Stimulated activated CD4-positive, alpha-beta T cell treated with anti-CD3 and anti-CD28 coated beads, Interleukin-2, amount 100 ng/mL, for 4 hours (primary cell): ENCODE measurements at places on chromosomes 11 and 22.

GRCh38 chr11:114232400-114233059 is 63.7 kb upstream of the NNMT start:
- DNase-seq = no peak

DNA sequence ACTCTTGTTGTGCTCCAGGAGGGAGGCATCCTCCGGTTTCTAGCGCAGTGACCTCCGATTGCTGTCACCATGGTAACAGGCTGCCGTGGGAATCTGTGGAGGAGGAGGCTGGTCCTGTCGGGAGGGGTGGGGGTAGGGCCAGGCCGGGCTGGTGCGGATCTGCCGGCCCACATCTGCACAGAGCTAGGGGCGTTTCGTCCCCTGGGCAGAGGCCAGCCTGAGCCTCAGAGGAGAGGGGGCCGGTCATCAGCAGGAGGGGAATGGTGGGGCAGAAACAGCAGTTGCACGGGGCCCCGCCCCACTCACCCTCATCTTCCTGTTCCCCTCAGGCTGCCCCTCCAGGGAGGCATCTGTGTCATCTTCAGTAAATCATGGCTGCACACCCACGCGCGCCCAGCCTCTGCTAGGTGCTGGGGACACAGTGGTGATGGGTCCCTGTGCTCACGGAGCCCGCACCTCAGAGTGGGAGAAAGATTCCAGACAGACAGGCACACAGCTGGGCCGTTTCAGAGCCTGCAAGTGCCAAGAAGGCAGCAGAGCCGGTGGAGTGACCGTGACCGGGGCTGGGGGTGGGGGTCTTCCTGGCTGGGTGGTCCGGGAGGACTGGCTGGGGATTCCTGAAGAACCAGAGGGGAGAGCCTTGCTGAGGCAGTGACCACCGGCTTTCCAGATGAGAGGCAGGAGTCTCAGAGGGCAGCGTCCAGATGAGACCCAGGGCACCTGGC is 120.5 kb downstream of the CACNA1I start:
- peak; percentile 24 for DNase-seq

GRCh38 chr11:63553759-63554158 is 9.4 kb downstream of the PLAAT2 start:
- DNase-seq = peak; percentile 34

DNA sequence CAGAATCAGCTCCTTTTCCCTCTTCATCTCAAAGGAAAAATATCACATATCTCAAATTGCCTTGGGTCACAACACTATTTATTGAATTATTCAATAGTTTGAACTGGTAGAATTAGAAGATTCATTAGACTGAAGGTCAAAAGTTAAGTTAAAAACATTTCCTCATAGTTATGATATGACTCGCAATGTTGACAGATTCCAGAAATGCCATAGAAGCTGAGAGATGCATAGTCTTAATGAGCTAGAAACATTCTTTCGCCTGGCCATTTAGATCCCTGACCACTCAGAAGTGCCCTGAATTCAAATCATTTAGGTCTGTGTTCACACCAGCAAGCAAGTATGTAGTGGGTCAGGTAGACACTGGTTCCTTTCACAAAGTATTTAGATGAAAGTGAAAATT is 44.4 kb downstream of the FAT3 start:
- DNase-seq = no peak

- DNase-seq = no peak
Observed at GRCh38 chr11:124807201-124807600, 7.0 kb upstream of the MSANTD2 start.

DNA sequence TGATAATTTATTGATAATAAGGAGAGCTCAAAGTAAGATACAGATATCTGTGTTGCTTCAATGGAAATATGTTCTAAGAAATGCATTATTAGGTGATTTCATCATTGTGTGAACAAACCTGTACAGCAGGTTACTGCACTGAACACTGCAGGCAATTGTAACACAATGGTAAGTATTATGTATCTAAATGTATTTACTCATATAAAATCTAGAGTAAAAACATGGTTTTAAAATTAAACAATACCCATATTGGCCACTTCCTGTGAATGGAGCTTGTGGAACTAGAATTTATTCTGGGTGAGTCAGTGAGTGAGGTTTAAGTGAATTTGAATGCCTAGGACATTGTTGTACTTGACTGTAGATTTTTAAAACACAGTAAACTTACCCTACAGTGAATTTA is 722.9 kb upstream of the RAG2 start:
- no peak for DNase-seq
